ENCODE measurements at places on chromosomes 6 and 20. TPM values are rescaled to one million over a fixed set of nuclear protein-coding genes. Genes with fewer than 3 reads are reported as not detected.

DNA sequence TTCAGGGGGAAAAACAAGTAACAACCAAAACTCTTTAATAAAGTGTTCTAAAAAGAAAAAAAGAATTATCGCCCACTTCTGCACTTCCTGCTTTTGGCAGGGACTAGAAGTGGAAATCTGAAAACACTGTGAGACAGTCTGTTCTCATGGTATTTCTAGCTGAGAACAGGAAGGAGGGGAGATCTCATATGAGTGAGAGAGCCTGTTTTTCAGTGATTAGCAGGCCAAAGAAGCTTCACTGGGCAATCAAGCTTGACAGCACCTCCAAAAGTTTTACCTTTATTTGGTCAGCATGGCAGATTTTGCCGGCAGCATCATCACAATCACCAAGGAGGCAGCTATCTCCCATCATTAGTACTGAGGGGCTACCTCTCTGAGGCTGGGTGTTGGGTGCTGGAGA, 79.5 kb upstream of the ATXN1 start:
- DNase-seq, result no peak

GRCh38 chr6:143950875-143951274, 57.2 kb downstream of the PLAGL1 start:
- no peak for DNase-seq

The ZSCAN16 gene
- total RNA-seq, result 2.2 TPM

The PTCHD4 gene
- 0.79 TPM for total RNA-seq

- DNase-seq, result no peak
These were observed 470.7 kb downstream of the HTR1B start for GRCh38 chr6:76992553-76992952.

- DNase-seq, result no peak
These were observed 44.9 kb upstream of the BCAS1 start for GRCh38 chr20:54115172-54115854.

DNA sequence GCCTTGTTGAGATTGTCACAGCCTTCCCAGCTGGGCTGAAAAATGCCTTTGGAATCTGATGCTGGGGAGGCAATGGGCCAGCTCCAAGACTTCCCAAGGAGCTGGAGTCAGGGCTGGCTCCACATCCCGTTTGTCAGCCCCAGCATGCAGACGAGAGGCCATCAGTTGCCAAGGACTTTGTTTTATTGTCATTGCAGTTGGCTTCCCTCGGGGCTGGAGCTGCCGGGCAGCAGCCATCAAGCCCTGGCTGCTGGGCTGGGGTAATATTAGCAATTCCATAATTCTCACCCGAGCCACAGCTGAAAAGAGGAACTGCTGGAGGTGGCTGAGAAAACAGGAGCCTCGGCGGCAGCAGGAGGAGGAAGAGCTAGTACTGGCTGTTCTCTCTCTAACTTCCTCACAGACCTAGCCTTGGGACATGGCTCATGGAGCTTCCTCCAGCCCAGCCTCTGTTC, 182.5 kb downstream of the CDC5L start:
- DNase-seq, result peak; percentile 64

DNA sequence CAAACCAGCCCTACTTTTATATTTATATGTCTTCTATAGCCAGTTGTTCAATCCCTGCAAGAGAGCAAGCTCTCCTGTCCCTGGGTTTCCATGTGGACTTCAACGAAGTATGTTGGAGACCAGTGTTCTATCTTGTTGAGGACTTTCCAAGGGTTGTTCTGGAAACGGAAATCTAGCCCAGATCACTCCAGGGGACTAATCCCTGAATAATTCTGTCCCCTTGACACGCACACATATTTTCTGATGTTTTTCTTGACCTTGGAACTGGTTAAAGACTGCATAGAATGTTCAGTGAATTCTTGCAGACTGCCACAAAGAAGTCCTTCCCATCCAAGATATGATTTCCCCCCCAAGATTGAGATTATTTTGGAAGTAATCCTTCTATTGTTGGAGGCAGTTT, 9.5 kb upstream of the MYLK2 start:
- DNase-seq, result no peak

GRCh38 chr6:6452002-6452401, 131.5 kb upstream of the F13A1 start:
- peak; percentile 39 for DNase-seq

The KIAA0408 gene
- total RNA-seq, result 2.4 TPM

GRCh38 chr6:37339741-37340638, 13.8 kb upstream of the RNF8 start:
- no peak for DNase-seq

GRCh38 chr6:20846602-20847028, 312.4 kb downstream of the CDKAL1 start:
- no peak for DNase-seq

DNA sequence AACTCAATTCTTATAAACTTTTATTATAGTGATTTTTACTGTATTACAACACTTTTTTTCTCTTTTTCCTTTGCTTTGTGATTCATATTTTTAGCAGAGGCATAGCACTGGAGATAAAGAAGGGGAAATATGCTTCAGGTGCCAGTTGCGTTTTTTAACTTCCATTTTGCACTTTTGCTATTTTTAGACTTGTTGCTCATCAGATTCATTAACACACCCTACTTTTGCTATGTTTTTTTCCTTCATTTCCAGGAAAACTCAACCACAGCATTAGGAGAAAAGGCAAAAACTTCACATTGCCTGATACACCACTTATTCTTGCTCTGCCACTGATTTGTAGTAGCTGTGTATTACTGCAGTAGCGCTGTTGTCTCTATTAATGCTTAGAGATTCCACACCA, 8.0 kb upstream of the TMEM30A start:
- no peak for DNase-seq

DNA sequence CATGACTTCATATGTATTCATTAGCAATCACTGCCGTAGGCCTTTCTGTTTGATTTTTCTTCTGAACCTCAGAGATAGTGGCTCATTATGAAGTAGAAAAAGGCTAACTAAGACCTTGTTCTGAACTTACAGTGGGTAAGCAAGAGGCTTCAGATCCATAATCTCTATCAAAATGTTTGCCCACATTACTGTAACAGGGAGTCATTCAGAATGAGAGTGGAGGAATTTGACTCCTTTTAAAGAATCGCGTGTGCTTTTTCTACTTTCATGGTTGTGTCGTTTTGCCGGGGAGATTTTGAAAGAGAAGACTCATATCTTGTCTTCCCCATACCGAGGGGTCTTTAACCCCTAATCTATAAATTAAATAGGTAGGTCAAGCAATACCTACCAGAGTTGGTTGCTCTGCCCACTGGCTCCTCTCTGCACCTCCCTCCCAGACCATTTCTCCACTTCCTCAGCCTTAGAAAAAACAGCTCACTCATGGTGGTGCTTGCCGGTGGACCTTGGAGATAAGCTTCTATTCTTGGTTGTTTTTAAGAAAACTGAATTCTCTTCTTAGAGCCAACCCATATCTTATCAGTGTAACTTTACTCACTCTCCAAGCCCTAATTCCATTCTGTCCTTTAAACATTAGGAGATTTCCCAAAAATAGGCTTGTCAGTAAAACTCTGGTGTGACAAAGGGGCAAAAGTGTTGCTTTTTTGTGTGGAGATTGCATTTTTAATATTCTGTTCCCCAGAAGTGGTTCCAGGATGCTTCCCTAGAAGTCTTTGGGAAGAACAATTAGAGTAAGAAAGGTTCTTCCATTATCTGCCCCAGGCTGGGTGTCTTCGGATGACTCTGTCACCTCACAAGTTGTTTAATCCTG, 56.6 kb downstream of the E2F3 start:
- no peak for DNase-seq

- DNase-seq, result no peak
These were observed 4.9 kb downstream of the TBXT start for GRCh38 chr6:166162599-166163342.

The PRDM1 gene
- total RNA-seq, result 1.7 TPM
